Neural progenitor cell (in vitro differentiated cells): ENCODE measurements at places on chromosomes 3 and 15. TPM values are rescaled to one million over a fixed set of nuclear protein-coding genes. Genes with fewer than 3 reads are reported as not detected.
A peak's percentile ranks its signal among the peaks of the same experiment; 100 is the strongest.

GRCh38 chr3:16071206-16071605 is 103.3 kb upstream of the GALNT15 start:
- no peak for DNase-seq

- no peak for DNase-seq
These were observed 106.3 kb upstream of the ANKRD28 start for GRCh38 chr3:15903759-15904720.

DNA sequence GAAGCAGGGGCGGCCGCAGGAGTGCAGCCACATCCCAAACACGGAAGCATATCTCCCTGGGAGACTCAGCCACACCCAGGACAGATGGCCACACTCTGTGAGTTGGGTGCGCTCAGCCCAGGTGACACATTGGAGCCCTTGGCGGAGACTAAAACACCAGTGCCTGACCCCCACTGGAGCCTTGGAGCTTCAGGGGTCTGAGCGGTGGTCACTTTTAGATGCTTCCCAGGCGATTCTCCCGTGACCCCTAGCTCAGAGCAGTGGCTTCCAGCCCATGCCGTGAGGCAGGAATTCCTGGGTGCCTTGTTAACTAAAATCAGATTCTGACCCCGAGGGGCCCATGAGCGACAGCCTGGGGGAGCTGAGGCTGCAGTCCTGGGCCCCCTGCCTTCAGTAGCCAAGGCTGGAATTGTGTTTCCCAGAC is 54.5 kb downstream of the PLXNA1 start:
- DNase-seq: no peak

- peak; percentile 46 for DNase-seq
These were observed 95.7 kb upstream of the MCTP2 start for GRCh38 chr15:94135486-94136147.

GRCh38 chr3:58150130-58150809 is 60.5 kb downstream of the DNASE1L3 start:
- DNase-seq: no peak

GRCh38 chr15:49279521-49280456 is 109.7 kb downstream of the GALK2 start:
- DNase-seq: no peak

DNA sequence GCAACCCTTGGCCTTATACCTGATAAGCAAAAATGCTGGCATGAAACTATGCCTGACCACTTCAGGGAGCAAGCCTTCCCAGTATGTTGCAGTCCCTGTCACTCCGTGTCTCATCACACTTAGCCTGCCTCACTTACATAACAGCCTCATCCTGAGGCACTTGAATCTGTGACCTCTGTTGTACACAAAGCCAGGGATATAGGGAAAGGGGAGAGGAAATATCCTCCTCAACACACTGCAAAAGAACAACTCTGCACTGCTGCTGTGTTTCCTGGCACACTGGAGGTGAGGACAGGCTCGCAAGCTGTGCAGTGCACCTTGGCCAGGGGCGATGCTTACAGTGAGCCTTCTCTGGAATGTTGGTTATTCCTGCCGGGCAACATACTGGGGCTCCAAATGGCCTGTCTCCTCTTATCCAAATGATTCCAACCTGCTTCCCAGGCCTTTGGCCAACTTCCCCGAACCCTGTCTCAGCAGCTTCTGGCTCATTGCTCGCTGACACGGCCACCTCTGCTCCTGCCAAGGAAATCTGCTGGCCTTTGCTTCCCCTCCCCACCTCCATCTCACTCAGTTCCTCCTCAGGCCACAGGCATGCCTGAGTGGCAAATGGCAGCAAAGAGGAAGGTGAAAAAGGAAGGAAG is 109.2 kb downstream of the CD47 start:
- DNase-seq: no peak

- no peak for DNase-seq
These were observed 6.0 kb upstream of the LIPH start for GRCh38 chr3:185558395-185558794.

- no peak for DNase-seq
These were observed 5.6 kb downstream of the FAM240A start for GRCh38 chr3:46617941-46618340.

DNA sequence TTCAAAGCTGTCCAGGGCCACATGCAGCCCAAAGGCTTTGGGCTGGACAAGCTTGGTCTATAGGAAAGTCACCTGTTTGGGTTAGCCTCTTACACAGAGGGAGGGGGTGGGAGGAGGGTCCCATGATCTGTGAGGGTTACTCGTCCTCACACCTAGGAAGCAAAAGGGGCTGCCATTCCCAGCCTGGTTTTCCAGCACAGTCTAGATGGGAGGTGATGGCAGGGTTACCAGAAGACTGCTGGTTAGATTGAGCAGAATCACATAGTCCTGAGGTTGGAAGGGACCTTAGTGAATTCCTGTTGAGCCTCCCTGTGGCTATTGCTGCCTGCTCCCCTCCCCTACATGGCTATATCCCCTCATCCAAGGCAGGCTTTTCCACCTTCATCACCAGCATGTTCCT is 101.8 kb downstream of the SEMA5B start:
- DNase-seq: no peak

DNA sequence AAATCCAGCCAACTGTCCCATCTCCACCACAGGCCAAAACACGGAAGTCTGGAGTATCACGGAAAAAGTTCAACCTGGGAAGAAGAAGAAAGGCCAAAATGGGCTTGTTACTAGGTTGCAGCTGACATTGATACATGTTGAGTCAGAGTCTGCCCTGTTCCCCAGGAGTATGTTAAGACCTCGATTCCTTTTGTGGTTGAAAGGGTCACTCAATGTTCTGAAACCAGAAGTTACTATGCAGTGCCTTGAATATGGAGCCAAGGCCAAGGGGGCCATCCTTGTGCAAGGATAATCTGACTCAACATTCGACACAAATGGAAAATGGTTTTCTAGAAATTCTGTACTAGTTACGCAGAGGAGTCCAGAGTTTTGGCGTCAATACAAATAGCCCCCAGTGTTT is 104.2 kb downstream of the DGKG start:
- DNase-seq: no peak

DNA sequence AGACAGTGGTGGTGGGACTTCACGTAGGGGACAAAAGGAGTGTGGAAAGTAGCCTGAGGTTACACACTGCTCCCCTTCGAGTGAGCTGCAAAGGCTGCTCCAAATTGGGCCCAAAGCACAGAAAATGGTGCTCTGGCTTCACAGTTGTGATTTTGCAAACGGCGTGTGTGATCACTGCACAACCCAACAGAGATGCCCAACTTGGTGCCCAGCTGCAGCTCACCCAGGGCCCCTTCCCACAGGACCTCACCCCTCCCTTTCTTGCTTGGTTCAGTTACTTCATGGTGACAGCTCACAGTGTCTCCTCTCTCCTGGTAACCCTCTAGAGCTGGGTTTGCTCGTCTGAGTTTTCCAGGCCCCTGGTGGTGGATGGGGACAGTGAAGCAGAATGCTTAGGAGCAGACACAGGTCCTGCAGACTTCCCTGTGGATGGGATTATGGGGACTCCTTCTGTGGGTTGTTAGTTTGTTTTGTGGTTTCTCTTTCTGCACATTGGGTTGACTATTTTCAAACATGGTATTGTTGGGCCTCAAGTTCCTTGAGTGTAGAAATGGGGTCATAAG is 98.3 kb downstream of the TOP2B start:
- peak; percentile 19 for DNase-seq

DNA sequence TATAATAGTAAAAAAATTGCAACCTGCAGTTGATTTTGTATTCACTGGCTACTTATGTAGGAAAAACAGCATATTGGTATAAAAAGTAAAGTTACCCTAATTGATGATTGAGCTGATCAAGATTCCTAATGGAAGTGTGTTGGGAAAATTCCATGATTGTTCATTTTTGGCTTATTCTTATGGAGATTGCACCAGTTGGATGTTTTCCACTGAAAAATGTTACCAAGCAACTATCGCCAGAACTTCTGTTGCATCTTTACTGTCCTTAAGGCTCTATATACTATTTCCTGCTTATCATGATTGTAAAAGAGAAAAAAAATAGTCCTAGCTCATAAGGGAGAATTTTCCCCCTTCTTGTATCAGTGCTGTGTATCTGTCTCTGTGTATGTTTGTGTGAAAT is 48.6 kb downstream of the SLC25A26 start:
- DNase-seq: no peak

- DNase-seq: no peak
These were observed 11.8 kb upstream of the PLA2G4E start for GRCh38 chr15:42032376-42033213.

DNA sequence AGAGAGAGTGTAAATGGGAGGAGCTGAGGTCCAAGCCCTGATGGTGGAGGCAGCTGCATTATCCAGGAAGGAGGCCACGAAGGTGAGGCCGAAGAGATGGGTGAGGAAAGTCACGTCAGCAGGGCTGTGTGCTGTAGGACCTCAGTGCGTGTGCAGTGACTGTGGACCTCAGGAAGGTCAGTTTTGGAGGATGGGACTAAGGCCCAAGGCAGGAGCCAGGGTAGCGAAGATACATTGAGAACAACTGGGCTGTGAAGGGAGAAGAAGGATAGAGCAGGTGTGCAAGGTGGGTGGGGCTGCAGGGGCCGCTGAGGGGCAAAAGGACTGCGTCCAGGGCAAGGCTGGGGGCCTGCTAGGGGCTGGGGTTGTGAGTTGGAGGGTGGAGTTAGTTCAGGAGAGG is 4.9 kb downstream of the KLHL40 start:
- no peak for DNase-seq

- DNase-seq: no peak
These were observed 421.1 kb downstream of the PLOD2 start for GRCh38 chr3:145739926-145740325.

DNA sequence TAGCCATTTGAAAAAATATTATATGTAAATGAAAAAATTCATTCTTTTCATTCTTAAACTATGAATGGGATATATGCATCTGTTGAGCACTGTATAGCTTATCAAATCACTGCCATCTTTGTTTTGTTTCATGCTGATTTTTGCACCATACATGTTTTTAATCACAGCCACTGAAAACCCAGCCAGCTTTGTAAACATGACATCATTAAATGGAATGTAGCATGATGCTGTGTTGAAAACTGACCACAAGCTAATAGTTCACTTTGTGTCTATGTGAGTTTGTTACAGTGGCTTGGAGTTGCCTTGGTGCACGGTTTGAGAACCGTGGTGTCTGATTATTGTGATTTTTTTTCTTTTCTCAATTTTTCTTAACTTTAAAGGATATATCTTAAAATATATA is 75.7 kb downstream of the GMPS start:
- DNase-seq: no peak

GRCh38 chr3:124489506-124489905 is 240.7 kb upstream of the UMPS start:
- no peak for DNase-seq

DNA sequence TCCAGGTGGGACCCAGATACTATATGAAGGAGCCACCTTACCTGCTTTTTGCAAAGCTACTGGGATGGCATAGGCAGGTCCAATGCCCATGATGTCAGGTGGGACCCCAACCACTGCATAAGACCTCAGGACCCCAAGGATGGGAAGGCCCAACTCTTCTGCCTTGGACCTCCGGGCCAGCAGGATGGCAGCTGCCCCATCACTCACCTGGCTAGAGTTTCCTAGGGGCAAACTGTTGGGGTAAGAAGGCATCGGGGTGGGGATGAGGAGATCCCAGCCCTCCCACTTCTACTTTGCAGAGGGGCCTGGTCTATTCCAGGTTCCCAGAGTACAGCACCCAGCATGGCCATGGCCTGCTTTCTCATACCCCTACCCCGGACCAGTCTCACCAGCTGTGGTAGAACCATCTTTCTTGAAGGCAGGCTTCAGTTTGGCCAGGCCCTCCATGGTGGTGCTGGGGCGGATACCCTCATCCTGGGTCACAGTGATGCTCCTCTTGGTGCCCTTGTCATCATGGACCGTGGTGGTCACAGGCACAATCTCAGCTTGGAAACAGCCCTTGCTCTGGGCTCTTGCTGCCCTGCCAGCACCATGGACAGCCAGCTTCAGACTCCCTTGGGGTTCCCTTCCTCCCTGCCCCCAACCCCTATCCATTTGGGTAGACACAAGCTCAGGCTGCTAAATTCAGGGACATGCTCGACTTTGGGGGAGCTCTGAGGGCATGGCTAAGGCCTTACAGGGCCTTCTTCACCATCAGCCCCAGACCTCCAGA is 10.6 kb downstream of the ACAA1 start:
- no peak for DNase-seq

- DNase-seq: no peak
These were observed 1198.9 kb downstream of the ROBO2 start for GRCh38 chr3:78238811-78239210.

GRCh38 chr15:44593042-44593736 is 56.2 kb downstream of the EIF3J start:
- no peak for DNase-seq

DNA sequence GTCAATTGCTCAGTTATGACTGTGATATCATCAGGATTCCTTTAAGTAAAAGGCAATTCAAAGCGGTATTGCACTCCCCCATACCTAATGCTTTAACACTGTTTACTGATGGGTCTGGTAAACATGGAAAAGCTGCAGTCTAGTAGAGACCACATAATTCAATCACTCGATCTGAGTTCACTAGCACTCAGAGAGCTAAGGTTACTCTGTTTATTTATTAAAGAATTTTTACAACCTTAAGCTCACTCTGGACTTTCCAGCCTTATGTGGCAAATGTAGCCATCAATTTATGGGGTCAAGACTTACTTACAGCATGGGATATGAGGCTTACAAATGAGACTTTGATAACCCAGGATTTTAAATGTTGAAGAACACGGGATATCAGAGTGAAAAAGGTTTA is 18.4 kb upstream of the CCR2 start:
- no peak for DNase-seq

FEZF2 gene
- 7.6 and 9.1 TPM in 2 replicates for total RNA-seq

FANCD2OS gene
- total RNA-seq: not detected in 2 replicates

ZKSCAN7 gene
- total RNA-seq: 14.1 and 18.7 TPM in 2 replicates

CRYGS gene
- total RNA-seq: 1.1 and 1.4 TPM in 2 replicates

ST8SIA2 gene
- total RNA-seq: 13.6 and 17.8 TPM in 2 replicates

CSPG4 gene
- total RNA-seq: 0.07 and 0.37 TPM in 2 replicates

DCLK3 gene
- total RNA-seq: 0.34 and 0.51 TPM in 2 replicates

SLC9C1 gene
- total RNA-seq: 0.31 and 1.3 TPM in 2 replicates

ARGFX gene
- total RNA-seq: not detected in 2 replicates

DLEC1 gene
- 0.60 and 1.4 TPM in 2 replicates for total RNA-seq

NRG4 gene
- total RNA-seq: 0.06 and 0.36 TPM in 2 replicates

IQCH gene
- 6.4 and 21.0 TPM in 2 replicates for total RNA-seq

HESX1 gene
- total RNA-seq: 42.1 and 50.6 TPM in 2 replicates
